B cell (primary cell): ENCODE measurements at places on chromosomes 5 and 9. TPM values are rescaled to one million over a fixed set of nuclear protein-coding genes. Genes with fewer than 3 reads are reported as not detected.

The UNC5A gene
- not detected in 2 replicates for total RNA-seq

DNA sequence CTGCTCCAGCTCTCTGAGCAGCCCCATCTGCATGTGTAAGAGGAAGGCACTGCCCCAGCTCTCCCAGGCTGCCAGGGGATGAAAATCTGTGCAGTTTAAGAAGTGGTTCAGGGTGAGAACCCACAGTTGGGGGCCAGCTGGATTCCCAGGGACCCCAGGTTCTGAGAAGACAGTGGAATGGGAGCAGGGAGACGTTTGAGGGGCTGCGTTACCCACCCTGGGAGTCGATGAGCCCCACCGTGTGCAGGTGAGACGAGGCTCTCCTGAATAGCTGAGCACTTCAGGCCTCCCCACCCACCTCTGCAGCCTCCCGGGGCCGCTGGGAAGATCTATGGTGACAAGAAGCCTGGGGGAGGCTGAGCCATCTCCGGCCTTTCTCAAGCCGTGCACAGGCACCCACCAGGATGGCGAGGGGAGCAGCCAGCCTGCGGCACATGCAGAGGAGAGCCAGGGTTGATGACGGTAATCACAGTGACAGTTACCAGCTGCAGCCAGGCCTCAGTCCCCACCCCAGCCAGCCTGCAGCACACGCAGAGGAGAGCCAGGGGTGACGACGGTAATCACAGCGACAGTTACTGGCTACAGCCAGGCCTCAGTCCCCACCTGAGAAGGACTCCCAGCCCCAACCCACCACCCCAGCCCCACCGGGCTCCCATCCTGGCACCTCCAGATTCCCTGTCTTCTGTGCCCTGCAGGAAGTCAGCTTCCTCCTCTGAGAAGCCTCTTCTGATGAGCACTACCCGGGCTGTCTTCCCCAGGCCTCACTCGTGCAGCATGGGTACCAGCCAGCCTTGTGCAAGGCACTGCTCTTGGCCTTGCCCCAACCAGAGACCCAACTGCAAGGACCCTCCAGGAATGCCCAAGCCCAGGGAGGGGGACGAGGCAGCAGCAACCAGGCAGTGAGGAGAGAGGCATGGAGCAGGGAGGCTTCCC, 150.8 kb upstream of the PPP1R26 start:
- no peak for DNase-seq

The SAXO1 gene
- total RNA-seq: 0.07 TPM in 1 of 2 replicates, not detected in the other

GRCh38 chr5:181259974-181260719, 796 bp downstream of the TRIM52 start:
- no peak for DNase-seq

DNA sequence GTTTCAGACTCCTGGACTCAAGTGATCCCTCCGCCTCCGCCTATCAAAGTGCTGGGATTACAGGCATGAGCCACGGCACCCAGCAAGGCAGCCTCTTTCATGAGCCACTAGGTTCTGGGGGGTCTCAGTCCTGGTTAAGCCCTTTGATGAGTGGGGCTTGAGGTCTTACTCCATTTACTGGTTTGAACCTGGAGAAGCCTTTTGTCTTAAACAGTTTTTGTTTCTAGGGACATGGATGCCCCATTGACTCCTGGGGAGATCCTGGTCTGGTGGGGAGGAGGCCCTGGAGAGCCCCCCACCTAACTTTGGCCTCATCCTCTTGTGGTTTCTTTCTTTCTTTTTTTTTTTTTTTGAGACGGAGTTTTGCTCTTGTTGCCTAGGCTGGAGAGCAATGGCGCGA, 6.7 kb downstream of the PRRC2B start:
- DNase-seq: no peak

GRCh38 chr9:75788006-75788634, 102.4 kb upstream of the PCSK5 start:
- no peak for DNase-seq

- no peak for DNase-seq
Measured at GRCh38 chr5:146825033-146825432, 53.5 kb downstream of the PPP2R2B start.

DNA sequence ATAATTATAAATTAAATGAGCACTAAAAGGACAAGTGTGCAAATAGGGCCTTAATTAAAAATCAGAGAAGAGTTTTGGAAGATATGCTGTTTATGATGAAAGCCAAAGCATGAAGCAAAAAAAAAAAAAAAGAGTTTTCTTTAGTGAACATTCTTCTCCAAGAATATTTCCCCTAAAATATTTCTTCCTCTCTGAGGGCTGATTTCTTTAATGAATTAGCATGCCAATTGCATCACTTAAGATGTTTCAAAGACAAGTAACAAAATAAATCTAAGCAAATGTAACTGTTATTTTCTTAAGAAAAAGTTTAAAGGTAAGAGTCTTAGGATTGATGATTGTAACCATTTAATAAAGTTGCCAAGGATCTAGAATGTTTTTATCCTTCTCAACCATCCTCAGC, 81.6 kb upstream of the MPDZ start:
- no peak for DNase-seq

DNA sequence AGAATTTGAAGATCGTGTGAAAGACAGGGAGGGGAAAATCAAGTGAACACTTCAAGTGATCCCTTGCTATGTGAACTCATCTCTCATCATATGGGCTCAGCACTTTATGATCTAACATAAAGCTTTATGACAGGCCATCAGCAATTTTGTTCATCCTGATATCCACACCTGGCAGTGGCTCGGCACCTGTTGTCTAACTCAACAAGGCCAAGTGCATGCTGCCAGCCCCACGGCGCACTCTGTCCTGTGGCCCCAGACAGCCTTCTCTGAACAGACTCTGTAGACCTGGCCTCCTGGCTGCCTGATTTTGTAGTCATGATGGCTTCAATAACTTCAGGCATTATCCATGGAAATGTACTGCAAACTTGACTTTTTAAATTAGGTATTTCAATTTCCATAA, 106.3 kb downstream of the MEF2C start:
- no peak for DNase-seq

The PCDHGA6 gene
- 2.5 and 2.7 TPM in 2 replicates for total RNA-seq

The FABP6 gene
- not detected in 2 replicates for total RNA-seq

The PDZD2 gene
- total RNA-seq: not detected in 2 replicates

The GMCL2 gene
- total RNA-seq: not detected in 2 replicates

DNA sequence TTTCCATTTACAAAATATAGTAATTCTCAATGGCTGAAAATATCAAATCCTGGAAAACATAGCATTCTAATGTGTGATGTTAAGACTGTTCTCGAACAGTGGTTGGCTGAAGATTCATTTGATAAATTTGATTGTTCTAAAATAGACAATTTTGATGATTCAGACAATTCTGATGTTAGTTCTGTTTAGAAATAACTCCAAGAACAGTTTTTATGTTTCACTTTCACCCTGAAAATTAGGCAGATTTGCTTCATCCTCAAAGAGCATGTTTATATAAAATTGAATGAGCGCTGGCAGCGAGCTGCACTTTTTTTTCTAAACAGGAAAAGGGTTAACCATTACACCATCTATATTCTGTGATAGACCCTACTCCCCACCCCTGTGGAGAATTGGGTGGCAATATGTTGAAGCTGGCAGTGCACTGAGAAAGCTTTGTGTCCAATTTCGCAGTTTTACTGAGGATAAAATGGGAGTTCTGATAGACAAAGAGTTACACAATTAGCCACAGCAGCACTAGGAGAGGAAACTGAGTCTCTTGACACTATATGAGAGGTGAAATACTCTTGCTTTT, 69.6 kb upstream of the TMED7 start:
- DNase-seq: no peak

DNA sequence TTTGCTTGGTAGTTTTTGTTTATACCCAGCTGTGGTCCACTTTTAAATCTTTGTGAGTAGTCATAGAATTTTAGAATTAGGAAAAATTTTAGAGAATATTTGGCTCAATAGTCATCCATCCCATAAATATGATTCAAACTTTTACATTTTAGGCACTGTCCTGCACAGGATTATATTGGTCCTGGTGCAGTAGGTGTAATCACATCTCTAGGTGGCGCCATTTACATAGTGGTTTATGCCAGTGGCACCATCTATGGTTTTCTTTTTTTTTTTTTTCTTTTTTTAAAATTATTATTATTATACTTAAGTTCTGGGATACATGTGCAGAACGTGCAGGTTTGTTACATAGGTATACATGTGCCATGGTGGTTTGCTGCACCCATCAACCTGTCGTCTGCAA, 260.7 kb upstream of the KCNN2 start:
- DNase-seq: no peak

The KIAA0825 gene
- 2.7 and 3.0 TPM in 2 replicates for total RNA-seq

The DEPDC1B gene
- 0.25 and 0.85 TPM in 2 replicates for total RNA-seq

GRCh38 chr5:43643750-43644149, 40.8 kb downstream of the NNT start:
- DNase-seq: no peak

DNA sequence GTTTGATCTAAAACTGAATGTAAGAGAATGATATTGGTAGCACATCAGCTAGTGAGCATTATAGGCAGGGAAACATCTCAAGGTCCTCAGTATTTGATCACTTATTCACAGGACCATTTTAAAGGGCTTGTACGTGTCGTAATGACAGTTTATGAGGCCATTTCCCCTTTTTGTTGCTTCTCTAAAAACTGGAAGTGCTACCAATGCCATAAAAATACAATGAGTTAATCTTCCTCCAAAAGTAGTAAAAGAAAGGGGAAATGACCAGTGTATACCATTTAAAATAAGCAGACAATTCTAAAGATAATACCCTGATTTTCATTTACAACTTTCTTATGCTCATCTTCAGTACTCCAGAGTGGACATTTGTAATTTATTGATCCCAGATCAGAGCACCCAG, 285.8 kb upstream of the PCSK5 start:
- no peak for DNase-seq

DNA sequence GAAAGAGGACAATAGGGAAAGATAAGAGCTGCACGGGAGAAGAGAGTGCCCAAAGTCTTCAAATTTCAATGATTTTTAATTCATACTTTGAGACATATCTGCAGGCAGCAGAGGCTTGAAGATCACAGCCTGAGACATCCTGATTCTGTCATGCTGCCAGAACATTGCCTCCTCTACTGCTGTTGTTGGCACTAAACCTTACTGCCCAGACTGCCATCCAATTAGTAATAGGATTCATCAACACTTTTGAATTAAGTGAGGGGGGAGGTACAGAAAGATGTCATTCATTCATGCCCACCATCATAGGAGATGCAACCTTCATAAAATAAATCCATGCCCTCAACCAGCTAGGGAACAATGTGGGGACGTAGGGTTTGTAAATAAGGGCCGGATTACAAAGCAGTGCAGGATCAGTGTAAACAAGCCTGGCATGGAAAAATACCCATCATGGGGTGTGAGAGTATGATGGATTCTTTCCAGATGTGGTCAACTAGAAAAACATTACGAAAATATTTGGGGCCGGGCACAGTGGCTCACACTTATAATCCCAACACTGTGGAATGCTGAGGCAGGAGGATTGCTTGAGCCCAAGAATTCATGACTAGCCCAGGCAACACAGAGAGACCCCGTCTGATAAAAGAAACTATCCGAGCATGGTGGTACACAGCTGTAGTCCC, 122.1 kb upstream of the DAPK1 start:
- DNase-seq: no peak

GRCh38 chr5:11009576-11009975, 248.5 kb upstream of the DAP start:
- no peak for DNase-seq

The FYB1 gene
- 1.00 and 1.3 TPM in 2 replicates for total RNA-seq

The TEK gene
- not detected in 2 replicates for total RNA-seq

- DNase-seq: no peak
Measured at GRCh38 chr5:158378931-158379330, 520.0 kb upstream of the CLINT1 start.

The DMRT3 gene
- not detected in 2 replicates for total RNA-seq

- DNase-seq: no peak
Measured at GRCh38 chr5:112960315-112960714, 16.3 kb upstream of the DCP2 start.

- DNase-seq: no peak
Measured at GRCh38 chr5:179192185-179192890, 132.2 kb downstream of the ZNF354C start.

The ECPAS gene
- total RNA-seq: 66.7 and 69.5 TPM in 2 replicates

The GFRA3 gene
- total RNA-seq: not detected in 2 replicates

DNA sequence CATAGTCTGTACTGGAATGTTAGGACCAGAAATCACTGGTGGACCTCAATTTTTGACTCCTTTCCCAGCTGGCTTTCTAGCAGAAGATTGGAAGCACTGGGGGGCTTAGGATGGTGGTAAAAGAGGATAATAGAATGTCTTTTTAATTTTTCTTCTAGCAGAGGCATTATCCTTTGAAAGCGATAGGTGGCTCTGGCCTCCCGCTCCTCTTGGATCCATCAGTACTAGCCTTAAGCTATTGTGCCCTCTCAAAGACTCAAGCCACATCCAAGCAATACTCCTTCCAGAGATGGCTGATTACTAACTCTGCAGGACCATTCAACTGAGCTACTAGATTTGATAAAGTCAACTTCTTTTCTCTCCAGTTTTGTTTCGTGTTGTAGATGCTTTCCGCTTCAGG, 610.6 kb downstream of the CDH12 start:
- no peak for DNase-seq

GRCh38 chr5:173534664-173535063, 81.8 kb downstream of the BOD1 start:
- DNase-seq: no peak

The ADGRD2 gene
- not detected in 2 replicates for total RNA-seq

GRCh38 chr9:21454149-21454548, 13.9 kb downstream of the IFNA1 start:
- no peak for DNase-seq

DNA sequence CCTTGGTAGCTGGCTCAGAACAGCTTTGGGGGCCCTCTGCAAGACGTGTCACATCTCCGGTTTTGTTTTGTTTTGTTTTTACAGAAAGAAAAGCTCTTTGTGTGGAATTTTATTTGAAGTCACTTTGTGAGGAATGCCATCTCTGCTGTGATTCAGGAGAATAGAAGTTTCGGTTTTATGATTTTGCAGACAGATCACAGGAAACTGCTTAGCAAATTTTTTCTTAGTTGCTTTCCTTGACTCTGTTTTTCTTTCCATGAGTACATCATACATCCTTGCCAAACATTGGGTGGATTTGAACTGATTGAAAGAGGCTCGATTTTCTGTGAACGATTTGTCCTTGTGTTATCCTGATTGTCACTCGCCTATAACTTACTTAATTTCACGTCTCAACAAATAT, 5.1 kb downstream of the SEMA5A start:
- no peak for DNase-seq

- no peak for DNase-seq
Measured at GRCh38 chr9:89059925-89060506, 68.7 kb downstream of the S1PR3 start.

The ADAMTS19 gene
- not detected in 2 replicates for total RNA-seq
